Stimulated activated CD8-positive, alpha-beta memory T cell treated with anti-CD3 and anti-CD28 coated beads, Interleukin-7, amount 100 ng/mL, for 1 hour (primary cell): ENCODE measurements at places on chromosomes 5 and 9.

GRCh38 chr5:134131165-134131564, 16.7 kb downstream of the TCF7 start:
- DNase-seq, result no peak

- DNase-seq, result no peak
Measured at GRCh38 chr5:74334762-74335384, 305.7 kb downstream of the ENC1 start.

- DNase-seq, result no peak
Measured at GRCh38 chr5:107779437-107779836, 108.7 kb upstream of the EFNA5 start.

DNA sequence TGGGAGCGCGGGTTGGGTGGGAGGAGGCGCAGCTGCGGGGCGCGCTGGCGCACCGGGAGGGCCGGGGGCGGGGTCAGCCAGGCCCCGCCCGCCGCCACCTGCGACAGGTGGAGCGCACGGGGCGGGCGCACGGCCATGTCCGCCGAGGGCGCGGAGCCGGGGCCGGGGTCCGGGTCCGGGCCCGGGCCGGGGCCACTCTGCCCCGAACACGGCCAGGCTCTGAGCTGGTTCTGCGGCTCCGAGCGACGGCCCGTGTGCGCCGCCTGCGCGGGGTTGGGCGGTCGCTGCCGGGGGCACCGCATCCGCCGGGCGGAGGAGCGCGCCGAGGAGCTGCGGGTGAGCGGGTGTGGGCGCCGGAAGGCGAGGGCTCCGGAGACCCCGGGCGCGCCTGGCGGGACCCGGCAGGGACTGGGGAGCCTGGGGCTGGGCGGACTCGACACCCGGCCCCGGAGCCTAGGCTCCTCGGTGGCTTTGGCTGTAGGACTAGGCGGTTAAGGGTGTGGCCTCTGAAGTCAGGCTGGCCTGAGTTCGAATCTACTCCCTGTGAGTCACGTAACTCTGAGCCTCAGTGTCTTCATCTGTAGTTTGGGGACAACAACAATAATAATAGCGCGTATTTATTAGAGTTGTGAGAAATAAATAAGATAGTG, at the start of gene BSPRY:
Gene BSPRY, plus strand, starts transcription at position 97 of the 650 bp plus-strand sequence. Its CDS starts 39 bp downstream, at position 136.
- DNase-seq, result no peak
